ENCODE measurements at places on chromosomes 12 and 14.

GRCh38 chr14:46490238-46490685, 161.3 kb downstream of the RPL10L start:
- peak; percentile 21 for DNase-seq

GRCh38 chr12:52699960-52700359, 3.4 kb downstream of the KRT77 start:
- DNase-seq, result no peak

DNA sequence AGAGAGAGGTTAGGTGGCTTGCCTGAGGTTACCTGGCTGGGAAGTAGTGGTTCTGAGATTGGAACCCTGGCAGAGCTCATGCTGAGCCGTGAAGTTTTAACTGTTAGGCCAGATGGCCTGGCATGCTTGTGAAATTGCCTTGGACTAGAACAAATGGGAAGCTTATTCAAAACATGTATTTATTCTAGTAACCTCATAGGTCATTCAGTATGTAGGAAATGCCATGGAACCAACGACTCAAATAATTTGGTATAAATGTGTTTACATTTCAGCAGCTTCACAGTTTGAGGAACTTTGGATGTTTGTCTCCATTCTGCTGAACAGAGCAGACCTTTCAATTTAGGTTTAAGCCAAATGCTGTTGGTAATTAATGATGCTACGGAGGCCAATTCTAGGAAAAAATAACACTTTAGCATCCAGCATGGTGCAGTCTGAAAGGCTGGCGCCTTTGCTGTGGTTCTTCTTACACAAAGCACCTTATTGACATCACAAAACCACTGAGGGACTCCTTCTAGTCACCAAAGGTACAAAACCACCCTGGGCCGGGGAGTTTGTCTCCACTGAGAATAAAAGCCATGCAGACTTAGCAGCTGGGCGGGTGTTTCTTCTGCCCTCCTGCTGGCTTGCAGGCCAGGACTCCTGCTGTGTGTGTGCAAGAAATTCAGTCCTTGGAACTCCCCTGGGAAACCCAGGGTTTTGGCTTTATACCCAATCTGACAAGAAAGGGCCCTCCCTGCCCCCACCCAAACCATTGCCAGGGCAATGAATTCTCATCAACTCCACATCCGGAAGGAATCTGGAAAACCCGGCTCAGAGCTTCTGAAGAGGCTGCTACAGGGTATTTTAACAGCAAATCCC, 64.2 kb downstream of the ELK3 start:
- no peak for DNase-seq

GRCh38 chr12:89234324-89235114, 117.8 kb downstream of the DUSP6 start:
- DNase-seq, result no peak

DNA sequence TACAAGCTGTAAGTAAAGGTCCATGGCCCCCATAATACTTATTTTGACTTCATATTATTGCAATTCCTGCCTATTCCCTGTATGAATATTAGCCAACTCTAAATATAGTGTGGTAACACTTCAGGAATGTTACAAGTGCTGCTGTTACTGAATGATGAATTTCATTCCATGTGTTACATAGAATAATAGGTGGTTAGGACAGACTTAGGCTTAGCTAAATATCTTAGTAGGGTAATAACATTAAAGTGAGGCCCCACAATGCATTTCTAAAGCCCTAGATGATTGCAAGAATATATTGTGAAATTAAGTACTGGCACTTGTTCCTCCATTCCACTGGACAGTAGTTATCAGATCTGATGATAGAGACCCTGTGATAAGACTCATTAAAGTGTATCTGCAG, 182.7 kb downstream of the PCNX1 start:
- no peak for DNase-seq

DNA sequence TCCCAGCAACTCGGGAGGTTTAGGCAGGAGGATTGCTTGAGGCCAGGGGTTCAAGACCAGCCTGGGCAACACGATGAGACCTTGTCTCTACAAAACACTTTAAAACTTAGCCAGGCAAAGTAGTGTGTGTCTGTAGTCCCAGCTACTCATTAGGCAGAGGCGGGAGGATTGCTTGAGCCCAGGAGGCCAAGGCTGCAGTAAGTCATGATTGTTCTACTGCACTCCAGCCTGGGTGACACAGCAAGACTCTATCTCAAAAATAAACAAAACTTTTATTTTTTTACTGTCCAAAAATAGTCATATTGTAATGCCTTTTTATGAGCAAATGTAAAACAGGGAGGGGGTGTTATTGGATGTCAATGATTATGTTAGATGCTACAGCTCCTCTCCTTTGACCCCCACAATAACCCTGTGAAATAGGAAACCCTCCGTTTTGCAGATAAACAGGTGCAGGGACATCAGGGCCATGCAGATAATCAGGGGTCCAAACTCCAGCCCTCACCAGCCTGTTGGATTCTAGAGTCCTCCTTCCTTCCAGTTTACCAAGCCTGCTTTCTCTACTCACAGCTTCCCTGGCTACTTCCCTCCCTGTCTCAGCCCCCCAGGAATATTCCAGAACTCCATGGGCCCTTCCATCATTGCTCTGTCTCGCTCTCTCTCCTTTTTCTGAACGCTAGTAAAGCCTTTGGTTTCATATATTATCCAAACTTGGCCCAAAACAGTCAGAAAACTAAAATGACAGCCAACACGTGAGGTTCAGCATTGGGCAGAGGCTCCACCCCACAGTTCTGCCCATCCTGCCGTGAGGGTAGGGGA, 5.9 kb upstream of the FBLN5 start:
- no peak for DNase-seq

- peak; percentile 38 for DNase-seq
Measured at GRCh38 chr12:6215932-6216494, 15.8 kb downstream of the CD9 start.

DNA sequence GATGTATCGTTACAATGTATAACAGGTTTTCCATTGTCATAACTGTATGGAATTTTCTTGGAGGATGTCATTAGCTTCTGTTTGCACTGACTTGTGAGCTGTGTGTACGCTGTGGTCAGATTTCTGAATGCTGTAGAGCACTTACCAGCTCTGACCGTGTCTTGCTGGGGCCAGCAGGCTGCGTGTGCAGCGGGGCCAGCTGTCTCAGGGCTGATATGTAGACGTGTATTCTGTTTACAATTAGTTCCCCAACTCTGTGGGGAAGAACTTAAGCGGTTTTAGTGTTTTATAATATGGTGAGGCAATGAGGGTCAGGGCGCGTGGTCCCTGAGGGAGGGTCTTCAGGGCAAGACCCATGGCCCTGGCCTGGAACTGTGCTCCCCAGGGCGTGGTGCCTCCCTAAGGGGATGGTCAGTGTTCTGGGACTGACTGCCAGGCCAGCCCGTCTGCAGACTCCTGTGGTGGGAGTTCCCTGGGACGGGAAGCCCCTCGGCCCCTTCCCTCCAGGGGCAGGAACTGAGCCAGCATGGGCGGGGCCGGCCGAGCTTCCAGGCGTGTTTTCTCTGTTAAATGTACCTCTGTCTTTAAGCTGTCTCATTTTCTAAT, 18.7 kb downstream of the XRCC3 start:
- no peak for DNase-seq

- no peak for DNase-seq
Measured at GRCh38 chr12:94230357-94230905, 82.1 kb downstream of the PLXNC1 start.

DNA sequence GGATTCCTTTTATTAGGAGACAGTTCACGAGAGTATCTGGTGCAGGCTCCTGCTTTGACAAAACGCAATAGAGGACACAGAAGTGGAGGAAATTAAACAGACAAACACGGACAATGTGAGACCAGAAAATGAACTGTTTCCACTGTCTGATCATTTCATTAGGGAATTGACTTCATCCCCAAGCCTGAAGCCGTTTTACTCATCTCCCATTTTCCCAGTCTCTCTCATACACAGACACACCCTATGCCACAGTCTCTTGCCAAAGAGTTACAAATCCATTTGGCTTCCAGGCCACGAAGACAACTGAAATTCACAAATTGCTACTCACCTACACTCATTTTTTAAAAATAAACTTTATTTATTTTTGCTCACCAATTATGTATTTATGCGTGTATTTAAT, 1087.8 kb upstream of the TMEM132C start:
- no peak for DNase-seq

- no peak for DNase-seq
Measured at GRCh38 chr12:118375348-118375747, 1.0 kb upstream of the SUDS3 start.

GRCh38 chr14:23110579-23111365, 6.0 kb upstream of the CIROP start:
- DNase-seq, result no peak

DNA sequence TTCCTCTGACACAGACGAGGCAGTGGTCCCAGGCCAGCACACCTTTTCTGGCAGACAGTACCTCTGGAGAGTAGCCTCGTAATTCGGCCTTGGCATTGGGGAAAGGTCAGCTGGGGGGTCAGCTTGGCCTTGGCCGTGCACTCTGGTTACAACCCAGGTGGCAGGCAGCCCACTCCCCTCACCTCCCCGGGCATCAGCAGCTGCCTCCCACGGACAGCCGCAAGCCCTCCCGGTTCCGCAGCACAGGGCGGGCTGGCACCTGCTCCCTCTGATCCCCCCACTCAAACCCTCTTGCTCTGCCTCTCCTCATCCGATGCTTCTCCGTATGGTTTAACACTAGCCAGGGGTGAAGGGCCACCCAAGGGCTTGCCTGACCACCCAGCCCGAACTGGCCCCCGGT, 50.6 kb downstream of the TEAD4 start:
- no peak for DNase-seq

GRCh38 chr12:3480764-3481163, 10.2 kb upstream of the PRMT8 start:
- DNase-seq, result no peak

GRCh38 chr14:92397150-92397952, 74.4 kb downstream of the SLC24A4 start:
- DNase-seq, result no peak

DNA sequence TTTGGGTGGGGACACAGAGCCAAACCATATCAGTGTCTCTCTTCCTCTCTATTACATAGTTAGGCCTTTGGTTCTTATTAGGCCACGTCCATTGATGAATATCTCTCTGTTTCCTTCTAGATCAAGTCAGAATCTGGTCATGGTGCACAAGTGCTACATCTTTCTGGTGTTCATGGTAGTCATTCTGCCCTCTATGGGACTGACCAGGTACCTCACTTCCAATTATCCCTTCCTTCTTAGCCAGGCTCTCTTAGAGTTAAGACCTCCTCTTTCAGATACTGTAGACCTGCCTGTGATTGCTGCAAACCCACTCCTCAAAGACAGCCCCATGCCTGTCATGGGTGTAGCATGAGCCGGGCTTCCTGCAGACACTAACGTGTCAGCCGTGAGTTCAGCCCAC, 25.2 kb downstream of the NGB start:
- DNase-seq, result no peak

GRCh38 chr12:129762436-129762835, 141.4 kb downstream of the TMEM132D start:
- no peak for DNase-seq

DNA sequence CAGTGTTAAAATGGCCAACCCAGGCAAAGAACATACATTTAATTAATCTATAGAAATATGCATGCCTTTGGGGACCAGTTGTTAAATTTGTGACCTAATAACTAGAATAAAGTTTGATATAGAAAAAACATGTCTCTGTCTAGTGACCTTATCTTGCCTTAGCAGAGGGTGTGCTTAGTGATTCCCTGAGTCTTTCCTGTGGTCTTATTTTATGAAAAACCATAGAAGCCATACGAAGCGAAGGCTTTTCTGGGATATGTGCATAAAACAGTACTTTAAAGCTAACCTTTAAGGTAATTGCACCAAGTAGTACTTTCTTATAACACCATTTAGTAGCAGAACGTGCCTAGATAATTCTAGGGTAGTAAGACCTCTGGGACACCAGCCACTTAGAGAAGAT, 379.4 kb downstream of the ZFP36L1 start:
- DNase-seq, result no peak

DNA sequence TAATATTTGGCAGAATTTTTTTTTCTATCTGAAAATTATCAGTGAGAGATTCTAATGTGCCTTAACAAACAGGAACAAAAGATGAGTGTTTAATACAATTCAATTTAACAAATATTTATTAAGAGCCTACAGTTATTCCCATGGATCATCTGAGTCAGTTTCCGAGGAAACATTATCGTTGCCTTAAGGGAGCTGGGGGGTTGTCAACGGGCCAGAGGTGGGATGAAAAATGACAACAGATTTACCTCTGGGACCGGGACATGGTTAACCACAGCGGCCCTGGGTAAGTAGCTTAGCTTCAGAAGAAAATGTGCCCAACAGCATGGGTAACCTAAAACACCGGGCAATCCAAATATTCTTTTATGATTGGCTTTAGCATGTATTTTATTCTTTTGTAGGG, 113.6 kb downstream of the DAD1 start:
- DNase-seq, result no peak

GRCh38 chr12:58883576-58884334, 36.5 kb downstream of the LRIG3 start:
- no peak for DNase-seq

DNA sequence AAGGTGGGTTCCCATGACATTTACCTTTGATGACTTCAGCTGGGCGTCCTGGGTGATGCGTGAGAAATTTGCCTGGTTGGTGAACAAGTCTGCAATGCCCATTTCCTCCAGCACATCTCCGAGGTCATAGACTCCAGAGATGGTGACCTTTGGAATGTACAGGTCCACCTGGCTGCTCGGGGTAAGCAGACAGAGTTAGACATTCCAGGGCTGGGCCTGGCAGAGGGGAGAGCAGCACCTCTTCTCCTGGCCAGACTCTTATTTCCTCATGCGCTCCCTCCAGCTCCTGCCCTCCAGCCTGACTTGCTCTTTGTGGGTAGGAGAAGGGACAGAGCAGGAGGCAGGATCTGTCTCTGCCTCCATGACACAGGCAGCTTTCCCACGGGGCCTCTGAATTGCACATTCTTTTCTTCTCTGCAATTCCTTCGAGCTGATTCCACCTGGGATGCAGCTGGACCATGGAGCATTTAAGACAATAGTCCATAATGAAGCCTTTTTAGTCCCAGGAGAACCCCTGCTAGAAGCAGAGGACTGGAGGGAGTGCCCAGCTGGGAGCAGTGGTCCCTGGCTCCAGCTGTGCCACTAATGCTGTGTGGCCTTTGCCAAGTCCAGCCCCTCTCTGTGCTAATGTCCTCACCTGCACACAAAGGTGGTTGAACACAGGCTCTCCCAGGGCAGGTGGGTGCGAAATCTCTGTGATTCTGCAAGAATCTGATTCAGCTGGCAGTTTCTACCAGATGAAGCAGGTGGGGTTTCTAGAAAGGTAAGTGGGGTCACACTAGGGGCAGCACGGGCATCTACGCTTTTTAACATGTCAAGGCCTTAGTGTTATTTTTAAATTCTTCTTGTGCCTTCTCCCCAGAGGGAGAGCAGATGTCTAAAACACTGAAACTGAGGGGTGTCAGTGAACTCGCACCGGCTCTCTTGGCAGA, 13.2 kb upstream of the SERPINA10 start:
- no peak for DNase-seq
